NCI-H1694 (cell line): ENCODE measurements at places on chromosomes 4 and X.

- no peak for DNase-seq
Observed at GRCh38 chr4:183149616-183150539, 50.8 kb downstream of the WWC2 start.

DNA sequence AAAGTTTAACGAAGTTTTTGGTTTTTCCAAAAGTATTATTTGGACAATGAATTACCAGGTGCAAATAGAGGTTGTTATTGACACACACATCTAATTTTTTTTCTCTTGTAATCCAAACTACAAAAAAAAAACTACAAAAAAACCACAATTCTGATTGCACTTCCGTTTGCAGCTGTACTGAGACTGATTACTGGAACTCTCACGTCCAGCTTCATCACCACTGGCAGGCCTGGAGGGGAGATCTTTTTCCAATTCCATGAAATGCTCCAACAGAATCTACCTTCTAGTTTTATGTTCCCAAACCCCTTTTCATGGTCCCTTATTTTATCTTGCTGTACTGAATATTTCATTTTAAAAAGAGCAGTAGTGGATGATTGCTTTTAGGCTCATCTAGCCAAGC, 1118.3 kb downstream of the C4orf33 start:
- no peak for DNase-seq

DNA sequence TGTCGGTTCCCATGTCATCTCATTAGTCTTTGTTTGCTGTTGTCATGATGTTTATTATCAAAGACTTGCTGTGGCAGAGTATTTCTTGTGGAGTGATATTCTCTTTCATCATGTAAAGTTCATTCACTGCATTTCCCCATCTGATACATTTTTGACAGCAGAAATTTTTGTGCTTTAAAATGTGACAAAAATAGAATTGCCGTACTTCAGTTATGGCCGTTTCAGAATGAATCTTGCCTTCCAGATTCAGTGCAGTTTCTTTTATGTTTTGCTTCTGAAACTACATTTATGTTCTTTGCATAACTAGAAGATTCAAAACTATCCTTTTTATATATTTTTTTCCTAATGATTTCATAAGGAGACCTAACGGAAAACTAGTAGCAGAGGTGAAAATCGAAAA, 10.0 kb downstream of the CSTF2 start:
- no peak for DNase-seq

GRCh38 chr4:82618103-82618720, 56.4 kb upstream of the TMEM150C start:
- DNase-seq = no peak

- DNase-seq = no peak
Observed at GRCh38 chr4:23412701-23413100, 477.1 kb downstream of the PPARGC1A start.

DNA sequence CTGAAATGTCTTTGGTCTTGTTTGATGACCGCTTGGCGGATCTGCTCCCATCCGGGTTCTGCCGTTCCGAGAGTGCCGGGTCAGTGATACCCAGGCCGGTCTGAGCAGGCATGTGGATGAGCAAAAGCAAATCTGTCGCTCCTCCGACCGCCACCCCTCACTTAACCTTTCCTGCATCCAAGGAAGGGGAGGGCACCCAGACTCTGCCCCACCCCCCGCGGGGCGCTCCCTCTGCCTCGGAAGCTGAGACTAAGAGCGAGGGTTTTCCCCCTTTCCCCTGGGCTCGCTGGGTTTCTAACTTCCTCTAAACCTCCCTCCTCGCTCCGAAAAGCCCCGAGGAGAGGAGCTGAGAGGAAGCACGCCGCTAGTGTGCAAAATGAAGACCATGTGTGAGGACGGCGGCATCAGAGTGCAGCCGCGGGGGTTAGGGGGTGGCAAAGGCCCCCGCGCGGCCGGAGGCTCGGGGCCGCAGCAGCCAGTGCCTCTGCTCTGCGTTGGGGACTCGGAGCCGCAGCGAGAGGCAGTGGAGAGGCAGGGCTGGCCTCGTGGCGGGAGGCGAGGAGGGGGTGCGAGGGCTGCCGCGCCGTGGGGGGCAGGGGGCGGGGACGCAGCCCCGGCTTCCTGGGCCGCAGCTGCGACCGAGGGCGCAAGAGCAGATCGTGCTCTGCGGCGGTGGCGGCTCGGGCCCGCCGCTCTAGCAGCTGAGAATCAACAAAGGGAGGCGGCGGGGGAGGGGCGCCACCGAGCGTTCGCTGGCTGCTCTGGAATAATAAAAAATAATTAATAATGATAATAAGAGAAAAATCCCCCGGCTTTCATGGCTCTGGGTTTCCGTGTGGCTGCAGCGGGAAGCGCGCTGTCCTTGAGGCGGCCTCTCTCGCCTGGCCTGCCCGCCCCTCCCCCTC, 55.8 kb upstream of the BCOR start:
- no peak for DNase-seq

DNA sequence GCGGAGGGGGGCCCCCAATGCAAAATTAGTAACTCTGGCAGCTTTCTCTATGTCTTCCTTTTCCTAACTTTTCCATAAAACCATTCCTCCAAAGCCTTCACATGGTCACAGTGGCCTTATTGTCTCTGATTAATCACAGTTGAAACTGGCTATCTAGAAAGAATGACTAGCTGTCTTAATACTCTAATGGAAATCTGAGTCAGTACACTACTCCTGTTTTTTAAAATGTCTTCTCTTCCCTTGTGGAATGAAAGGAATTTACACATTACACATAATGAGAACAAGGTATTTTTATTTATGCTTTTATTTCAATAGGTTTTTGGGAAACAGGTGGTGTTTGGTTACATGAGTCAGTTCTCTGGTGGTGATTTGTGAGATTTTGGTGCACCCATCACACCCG, 66.3 kb upstream of the PUDP start:
- no peak for DNase-seq

GRCh38 chr4:126427853-126428252, 1113.1 kb downstream of the FAT4 start:
- DNase-seq = no peak

GRCh38 chr4:1048773-1049590, 37.6 kb downstream of the FGFRL1 start:
- no peak for DNase-seq
